ENCODE measurements at places on chromosomes 12 and 14.
A peak's percentile ranks its signal among the peaks of the same experiment; 100 is the strongest.

DNA sequence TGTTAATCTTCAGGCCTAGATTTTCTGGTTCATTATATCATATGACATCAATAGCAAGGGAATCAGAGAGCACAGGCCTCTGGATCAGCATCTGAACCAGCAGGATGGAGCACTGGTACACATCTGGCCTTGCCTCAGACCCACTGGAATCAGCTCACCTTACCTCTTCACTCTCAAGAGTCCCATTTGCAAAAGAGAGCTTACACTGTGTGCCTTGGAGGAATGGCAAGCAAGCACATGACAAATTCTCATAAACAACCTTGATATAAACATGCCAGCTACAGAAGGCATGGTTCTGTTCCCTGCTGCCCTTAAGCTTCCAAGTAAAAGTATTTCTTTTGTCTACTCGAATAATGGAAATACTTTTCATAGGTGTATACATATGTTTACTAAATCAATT, 128.6 kb upstream of the CPM start:
- DNase-seq, result no peak

GRCh38 chr14:30906752-30907658, 32.6 kb downstream of the COCH start:
- DNase-seq, result no peak

DNA sequence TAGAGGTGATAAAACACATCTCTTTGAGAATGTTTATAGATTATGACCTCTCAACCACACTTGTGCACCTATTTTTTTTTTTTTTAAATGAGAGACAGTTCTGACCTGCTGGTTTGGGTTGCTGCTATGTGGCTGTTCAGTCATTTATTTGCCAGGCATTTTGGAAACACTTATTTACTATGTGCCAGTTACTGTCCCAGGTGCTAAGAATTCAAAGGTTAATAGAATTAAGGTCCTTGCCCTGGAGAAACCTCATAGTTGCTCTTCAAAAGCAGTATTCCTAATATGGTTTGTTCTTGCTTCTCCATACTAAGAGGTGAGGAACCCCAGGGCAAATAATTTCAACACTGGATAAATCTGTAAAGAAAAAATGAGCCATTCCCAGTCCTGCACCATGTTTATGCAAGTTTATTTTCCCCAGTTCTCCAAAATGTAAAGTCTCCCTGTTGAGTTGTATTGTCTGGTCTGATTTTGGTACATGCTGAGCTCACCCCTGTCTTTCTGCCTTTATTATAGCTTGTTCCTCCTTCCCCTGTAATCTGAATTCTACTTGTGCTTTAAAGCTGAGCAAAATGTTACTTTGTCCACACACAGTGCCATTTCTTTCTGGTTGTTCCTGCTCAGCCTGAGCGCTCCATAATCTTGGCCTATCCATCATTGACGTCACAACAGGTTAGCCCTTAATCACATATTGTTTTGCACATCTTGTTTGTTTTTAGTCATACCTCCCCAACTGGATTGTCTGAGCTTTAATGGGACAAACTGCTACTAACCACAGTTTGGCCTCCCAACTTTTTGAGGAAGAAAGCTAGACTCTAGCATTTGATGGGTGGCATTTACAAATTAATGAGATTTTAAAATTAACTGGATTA, 56.7 kb downstream of the SRGAP1 start:
- DNase-seq, result no peak

GRCh38 chr14:71321574-71322315, 414.5 kb downstream of the PCNX1 start:
- no peak for DNase-seq

- DNase-seq, result no peak
Measured at GRCh38 chr14:58746261-58746660, 108.5 kb downstream of the DACT1 start.

- no peak for DNase-seq
Measured at GRCh38 chr12:108519558-108519957, 4.5 kb downstream of the FICD start.

GRCh38 chr14:96676166-96676565, 121.0 kb upstream of the VRK1 start:
- DNase-seq, result no peak

DNA sequence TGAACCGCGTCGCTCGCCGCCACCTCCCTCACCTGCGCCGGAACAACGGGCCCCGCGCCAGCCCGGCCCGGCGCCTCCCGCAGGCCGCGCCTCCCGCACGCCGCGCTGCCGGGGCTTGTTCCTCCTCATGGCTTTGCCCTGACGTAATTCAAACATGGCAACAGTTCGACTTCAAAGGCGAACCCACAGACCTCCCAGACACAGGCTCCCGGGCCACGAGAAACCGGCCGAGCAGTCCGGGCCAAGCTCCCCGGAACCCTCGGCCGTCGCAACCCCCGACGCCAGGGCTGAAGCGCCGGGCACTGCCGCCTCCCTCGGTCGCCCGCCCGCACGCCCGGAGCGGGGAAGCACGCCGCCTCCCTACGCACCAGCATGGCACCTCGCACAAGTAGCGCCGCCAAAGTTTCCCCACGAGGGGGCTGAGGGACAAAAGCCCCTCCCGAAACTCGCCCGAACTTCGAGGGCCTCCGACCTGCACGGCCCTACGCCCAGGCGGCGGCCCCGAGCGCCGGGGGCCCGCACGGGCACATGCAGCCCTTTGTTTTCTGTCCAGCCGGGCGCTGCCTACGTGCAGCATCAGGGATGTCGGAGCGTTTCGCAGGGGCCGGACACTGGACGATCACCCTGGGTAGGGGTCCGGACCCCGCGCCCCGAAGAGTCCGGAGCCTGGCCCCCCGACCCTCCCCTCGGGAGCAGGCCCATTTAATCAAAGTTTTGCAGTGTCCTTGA, 1.7 kb downstream of the SINHCAF start:
- DNase-seq, result peak; percentile 52

DNA sequence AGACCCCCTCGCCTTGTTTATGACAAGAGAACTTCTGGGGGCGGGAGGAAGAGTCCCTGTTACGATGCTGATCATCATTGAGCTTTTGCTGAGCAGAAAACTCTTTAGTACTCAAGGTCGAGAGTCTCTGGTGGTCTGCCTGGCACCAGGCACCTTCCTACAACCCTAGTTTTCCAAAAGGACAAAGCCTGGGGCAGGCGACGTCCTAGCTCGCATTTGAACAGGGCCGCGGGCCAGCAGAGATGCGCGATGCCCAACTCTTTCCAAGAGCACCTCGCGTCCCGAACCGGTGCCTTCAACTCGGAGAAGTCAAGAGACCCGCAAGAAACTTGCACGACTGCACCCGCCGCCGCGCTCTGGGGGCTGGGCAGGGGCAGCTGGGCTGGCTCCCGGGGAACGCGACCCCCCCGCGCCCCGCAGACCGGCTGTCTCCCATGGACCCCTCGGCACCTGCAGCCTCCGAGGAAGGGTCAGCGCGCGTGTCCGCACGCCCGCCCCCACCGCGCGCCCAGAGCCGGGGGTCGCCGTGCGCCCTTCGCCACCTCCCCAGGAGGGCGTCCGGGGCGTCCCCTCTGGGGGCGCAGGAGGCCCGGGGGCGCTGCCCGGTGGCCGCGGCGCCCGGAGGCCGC, 377 bp upstream of the BCL7A start:
- no peak for DNase-seq

DNA sequence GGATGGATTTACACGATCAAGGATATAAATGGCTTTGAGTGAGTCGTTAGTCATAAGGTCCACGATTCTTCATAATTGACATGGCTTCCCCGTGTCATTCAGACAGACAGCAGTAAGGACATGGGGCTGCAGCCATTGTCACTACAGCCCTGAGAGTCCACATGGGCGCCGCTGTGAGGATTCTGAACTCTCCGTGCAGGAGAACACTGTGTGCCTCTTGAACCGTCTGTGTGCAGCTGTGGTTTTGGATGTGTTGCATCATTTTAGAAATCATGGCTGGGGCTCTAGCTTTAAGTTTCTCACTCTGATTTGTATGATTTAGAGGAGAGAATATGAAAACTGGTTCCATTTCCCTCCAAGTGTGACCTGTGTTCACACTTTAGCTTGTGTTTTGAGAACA, 47.2 kb downstream of the NPAS3 start:
- no peak for DNase-seq

DNA sequence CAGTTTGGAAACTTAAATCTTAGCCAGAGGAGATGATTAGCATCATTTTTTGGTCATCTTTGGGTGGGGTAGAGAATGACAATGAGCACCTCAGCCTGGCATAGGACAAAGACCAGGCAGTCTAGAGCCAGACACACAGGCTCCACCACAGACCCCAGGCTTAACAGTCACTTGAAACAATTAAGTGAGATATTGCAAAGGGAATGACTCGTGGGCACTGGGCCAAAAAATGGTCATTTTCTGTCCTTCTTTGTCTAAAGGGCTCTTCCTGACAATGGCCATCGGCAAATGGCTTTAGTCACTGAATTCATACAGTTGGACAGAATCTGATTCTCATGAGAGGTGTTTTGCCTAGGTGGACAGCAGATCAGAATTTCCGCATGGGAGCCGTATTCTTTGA, 78.0 kb upstream of the DICER1 start:
- no peak for DNase-seq

DNA sequence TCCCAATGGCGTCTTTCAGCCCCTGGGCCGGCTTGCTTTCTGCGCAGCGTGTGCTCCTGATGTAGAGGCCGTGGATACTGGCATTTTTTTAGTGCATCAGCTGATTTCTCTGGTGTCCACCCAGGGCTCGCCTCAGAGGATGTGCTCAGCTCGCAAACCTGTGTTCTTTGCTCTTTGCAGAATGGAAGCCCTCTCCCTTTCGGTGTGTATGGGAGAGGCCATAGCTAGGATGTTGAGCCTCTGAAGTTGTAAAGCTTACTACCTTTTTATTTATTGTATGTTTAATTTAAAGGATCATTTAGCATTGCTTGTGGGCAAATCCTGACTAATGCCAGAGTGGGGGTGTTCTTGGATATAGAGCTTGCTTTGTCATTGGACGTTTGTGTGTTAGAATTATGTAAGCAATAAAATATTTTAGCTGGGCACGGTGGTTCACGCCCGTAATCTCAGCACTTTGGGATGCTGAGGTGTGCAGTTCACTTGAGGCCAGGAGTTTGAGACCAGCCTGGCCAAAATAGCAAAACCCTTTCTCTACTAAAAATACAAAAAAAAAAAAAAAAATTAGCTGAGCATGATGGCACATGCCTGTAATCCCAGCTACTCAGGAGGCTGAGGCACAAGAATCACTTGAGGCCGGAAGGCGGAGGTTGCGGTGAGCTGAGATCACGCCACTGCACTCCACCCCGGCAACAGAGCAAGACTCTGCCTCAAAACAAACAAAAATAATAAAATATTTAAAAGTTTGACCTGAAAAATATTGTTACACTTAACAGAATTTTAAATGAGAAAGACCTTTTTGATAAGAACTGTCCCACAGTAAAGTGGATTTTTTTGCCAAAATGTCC, 52.6 kb upstream of the MMP17 start:
- no peak for DNase-seq

DNA sequence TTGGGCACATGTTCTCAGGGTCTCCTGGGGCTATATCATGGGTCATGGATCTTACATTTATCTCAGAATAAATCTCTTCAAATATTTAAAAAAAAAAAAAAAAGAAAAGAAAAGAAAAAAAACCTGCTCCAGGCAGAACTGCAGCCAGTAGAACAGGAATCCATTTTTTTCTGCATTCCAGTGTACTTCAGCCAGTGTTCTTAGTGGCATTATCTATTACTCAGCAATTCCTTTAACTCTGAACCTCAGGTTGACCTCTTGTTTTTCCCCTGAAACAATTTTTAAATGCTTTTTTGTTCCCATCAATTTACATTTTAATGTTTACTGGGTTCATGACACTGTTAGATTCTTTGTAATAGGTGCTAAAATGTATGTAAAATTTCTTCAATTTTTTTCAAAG, 66.7 kb upstream of the STXBP6 start:
- no peak for DNase-seq

DNA sequence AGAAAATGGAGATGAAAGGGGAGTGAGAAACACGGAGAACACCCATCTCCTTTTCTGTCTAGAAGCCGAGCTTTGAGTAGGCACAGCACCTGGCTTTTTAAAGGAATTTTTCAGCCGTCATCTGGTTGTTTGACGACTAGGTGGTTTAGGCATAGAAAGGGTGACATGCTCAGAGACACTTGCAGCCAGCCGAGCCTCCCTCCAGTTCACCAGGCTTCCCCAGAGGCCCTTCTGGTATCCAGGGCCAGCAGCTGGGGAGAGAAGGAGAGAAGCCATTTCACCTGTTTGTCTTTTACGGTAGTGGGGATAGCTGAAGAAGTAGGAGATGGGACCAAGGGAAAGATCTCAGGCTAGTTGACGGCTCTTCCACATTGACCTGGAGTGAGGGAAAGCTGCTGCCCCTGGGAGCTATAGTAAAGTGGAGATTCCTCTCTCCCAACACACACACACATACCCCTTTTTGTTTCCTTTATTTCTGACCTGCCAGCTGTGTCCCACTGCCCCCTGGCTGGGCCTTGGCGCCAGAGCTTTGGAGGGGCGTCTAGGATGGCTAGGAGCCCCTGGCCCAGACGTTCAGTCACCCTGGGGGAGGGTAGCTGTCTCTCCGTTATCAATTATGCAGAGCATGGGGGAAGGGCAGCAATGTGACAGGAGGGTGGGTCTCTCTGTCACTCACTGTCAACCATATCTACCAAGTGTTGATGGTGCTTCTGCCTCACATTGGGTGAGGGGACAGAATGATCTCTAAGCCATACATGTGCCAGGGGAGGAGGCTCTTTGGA, 5.5 kb downstream of the MAP3K12 start:
- DNase-seq, result no peak

GRCh38 chr12:21337453-21337852, 2.7 kb upstream of the SLCO1A2 start:
- no peak for DNase-seq

DNA sequence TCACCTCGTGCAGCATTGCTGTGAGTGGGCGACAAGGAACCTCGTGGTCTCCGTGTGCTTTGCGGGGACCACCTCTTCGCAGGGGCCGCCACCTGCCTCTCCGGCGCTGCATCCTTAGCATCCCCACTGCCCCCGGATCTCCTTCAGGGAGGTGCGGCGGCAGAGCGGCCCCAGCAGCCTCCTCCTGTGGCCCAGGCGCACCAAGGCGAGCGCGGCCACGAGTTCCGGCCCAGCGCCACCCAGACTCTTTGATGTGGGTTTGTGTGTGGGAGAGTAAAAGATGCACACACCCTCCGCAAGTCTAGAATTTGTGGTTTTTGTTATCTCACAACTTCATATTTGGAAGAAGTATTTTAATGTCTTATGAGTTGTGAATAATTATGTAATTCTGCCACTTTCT, 118.8 kb upstream of the DIO3 start:
- peak; percentile 43 for DNase-seq
